A673 (cell line): ENCODE measurements at places on chromosomes 12 and 14.

DNA sequence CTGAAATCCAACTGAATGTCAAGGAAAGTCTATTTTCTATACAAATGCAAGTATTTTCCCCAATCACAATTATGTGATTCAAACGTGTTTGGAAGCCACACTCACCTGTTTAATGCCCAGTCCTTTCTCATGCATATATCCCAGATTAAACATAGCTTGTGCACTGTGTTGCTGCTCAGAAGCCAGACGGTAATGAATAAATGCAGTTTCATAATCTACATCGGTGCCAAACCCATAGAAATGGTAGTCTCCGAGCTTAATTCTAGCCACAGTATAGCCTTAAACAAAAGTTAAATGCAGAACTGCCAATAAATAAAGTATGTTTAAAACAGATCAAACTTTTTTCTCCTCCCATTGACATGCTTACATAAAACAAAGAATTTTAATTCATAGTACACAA is 49.5 kb downstream of the SEL1L start:
- DNase-seq, result no peak

DNA sequence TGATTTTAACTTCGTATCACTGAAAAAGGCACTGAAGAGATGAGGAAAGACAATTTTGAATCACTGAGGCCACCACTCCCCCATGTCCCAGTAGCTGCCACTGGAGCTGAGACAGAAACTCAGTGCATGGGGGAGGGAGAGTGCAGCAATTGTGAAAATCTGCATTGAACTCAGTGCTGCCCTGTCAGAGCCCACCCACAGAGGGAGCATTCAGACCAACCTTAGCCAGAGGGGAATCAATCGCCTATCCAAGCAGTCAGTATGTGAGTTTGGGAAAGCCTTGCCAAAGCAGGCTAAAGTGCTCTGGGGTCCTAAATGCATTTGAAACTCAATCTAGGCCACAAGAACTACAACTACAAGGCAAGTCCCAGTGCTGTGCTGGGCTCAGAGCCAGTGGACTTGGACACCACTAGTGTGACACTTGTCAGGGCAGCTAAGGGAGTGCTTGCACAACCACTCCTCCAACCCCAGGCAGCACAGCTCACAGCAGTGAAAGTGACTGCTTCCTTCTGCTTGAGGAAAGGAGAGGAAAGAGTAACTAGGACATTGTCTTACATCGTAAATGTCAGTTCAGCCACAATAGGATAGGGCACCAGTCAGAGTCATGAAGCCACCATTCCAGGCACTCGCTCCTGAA is 13.3 kb downstream of the RNASE3 start:
- DNase-seq, result no peak

DNA sequence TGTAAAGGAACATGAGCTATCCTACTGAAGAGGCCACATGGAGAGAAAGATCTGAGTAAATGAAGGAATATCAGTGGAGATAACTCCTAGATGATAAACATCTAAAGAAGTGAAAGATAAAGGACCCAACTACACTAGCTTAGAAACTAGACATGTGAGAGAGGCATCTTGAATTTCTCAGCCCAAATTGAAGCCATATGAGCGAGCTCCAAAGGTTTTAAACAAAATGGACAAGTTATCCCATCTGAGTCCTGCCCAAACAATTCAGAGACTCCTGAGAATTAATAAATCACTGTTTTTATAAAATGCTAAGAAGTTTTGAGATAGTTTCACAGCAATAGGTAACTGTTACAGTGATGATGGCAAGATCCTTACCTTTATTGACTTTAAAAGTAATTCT is 438.9 kb downstream of the NAV3 start:
- no peak for DNase-seq

DNA sequence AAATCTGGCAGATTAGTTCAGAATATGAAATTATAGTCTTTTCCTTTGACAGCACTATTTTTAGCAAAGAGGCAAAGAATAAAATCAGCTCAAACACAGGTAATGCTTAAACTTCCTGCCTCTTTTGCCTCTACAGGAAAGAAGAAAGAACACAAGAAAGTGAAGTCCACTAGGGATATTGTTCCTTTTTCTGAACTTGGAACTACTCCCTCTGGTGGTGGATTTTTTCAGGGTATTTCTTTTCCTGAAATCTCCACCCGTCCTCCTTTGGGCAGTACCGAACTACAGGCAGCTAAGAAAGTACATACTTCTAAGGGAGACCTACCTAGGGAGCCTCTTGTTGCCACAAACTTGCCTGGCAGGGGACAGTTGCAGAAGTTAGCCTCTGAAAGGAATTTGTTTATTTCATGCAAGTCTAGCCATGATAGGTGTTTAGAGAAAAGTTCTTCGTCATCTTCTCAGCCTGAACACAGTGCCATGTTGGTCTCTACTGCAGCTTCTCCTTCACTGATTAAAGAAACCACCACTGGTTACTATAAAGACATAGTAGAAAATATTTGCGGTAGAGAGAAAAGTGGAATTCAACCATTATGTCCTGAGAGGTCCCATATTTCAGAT is 17.4 kb downstream of the TMPO start:
- DNase-seq, result peak; percentile 74

DNA sequence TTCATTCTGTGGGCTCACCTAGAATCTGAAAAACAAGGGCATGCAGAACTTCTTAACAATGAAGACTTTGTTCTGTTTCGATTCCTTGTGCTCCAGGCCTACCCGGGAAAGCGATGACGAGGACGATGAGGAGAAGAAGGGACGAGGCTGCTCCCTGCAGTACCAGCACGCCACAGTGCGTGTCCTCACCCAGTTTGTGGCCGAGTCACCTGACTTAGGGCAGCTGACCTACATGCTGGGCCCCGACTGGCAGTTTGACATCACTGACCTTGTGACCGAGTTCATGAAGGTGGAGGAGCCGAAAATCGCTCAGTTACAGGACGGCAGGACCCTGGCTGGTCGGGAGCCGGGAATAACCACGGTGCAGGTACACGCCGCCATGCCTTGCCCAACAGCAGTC is 585.4 kb downstream of the AACS start:
- DNase-seq, result no peak

DNA sequence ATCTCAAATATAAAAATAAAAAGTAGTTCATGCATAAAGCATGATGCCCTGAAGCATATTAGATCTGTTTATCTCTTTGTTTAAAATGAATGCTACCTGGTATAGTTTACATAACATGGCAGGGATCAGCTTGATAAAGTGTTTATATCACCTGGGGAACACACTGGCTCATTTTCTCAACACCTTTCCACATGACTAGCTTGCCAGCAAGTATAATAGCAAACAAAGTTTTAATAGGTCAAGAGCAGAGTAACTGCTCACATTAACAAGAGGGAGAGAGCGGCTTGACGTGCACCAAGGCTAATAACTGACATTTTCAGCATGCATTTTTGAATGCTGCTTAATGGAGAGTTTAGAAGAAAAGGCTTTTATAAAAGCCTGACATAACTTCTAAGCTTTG is 246.4 kb downstream of the EGLN3 start:
- no peak for DNase-seq

DNA sequence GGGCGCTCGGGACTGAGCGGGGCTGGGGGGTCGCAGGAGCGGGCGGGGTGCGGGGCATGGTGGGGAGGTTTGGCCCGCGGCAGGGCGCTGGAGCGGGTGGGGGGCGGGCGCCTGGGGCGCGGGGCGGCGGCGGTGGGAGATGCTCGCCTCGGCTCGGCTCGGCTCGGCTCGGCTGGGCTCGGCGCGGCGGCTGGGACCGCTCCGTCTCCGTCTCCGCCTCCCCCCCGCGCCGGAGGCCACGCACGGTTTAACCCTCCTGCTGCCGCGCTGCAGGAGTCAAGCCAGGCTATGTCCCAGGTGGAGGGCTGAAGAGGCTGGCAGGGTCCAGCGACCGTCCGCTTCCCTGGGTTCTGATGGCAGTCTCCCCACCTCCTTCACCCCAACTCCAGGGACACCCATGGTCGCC is at the start of gene PIANP:
Gene PIANP, minus strand, starts transcription at position 170 of the 406 bp plus-strand sequence. CDS start 2,754 bp downstream, outside the sequence.
- no peak for DNase-seq

DNA sequence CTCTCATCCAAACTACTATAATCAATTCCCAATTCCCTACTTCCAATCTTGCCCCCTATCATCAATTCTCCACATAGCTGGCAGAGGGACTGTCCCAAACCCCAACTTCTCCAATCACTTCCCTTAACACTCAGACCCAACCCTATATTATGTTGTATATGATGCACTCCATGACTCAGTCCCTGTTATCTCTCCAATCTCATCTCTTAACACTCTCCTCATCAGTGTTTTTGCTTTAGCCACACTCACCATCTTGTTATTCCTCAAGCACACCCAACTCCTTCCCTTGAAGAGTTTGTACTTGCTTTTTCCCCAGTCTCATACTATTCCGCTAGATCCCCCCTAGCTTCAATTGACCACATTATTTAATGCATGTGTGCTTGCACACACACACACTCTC is 4.9 kb downstream of the RHOJ start:
- DNase-seq, result no peak

GRCh38 chr12:52630599-52631200 is 12.3 kb upstream of the KRT73 start:
- no peak for DNase-seq

- DNase-seq, result no peak
These were observed 766 bp downstream of the RERG start for GRCh38 chr12:15220451-15220850.

- DNase-seq, result no peak
These were observed 146.3 kb upstream of the CNOT2 start for GRCh38 chr12:70096759-70097410.

DNA sequence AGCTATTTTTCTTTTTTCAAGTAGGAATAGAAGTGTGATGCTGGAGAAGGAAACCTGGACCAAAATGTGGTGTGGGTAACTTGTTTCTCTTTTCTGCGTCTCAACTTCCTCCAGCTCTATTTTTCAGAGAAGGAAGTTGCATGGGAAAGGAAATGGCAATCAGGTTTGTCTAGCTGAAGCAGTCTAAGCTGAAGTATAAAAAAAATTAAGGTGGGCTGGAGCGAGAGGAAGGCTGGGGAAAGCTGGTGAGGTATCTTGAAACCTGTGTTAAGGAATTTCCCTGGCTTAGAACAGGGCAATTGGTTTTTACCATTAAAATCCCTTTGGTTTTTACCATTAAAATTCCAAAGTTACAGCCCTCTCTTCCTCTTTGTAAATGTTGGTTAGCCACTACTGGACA is 34.2 kb upstream of the NINJ2 start:
- DNase-seq, result no peak

DNA sequence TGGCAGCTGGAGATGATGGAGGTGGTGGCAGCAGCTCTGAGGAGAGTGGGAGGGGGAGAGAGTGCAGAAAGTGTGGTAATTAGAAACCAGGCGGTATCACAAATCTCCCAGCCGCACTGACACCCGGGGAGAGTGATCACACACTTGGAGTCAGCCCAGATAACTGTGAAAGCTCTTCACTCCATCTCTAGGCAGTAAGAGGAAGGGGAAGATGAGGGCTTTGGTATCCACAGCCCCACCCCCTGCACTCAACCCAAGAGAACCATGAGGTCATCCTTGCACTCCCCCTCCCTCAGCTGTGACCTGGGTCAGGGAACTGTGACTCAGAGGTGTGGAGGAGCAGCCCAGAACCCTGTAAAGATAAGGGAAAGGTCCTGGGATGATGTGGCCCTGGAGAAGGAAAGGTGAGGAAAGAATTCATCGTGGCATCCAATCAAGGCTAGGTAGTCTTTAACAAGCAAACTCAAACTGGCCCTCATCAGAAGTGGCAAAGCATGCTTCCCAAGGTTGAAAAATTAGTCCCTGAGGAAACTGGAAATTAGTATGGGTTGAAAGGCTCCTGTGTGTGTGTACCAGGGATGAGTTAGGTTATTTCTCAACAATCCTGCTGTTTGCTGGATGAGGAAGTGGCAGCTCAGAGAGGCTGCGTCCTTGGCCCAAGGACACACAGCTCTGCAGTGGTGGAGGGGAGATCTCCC is 111.0 kb upstream of the LHX5 start:
- no peak for DNase-seq

DNA sequence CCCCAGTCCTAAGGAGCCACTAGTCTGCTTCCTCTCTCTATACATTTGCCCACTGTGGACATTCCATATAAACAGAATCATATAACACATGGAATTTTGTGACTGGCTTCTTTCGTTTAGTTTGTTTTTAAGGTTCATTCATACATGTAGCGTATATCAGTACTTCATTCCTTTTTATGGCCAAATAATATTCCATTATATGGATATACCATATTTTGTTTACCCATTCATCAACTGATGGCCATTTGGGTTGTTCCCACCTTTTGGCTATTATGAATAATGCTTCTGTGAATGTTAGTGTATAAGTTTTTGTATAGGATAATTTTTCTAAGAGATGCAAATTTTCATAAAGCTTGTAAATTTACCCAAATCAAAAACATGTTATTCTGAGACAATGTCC is 4.4 kb downstream of the CRY1 start:
- no peak for DNase-seq

DNA sequence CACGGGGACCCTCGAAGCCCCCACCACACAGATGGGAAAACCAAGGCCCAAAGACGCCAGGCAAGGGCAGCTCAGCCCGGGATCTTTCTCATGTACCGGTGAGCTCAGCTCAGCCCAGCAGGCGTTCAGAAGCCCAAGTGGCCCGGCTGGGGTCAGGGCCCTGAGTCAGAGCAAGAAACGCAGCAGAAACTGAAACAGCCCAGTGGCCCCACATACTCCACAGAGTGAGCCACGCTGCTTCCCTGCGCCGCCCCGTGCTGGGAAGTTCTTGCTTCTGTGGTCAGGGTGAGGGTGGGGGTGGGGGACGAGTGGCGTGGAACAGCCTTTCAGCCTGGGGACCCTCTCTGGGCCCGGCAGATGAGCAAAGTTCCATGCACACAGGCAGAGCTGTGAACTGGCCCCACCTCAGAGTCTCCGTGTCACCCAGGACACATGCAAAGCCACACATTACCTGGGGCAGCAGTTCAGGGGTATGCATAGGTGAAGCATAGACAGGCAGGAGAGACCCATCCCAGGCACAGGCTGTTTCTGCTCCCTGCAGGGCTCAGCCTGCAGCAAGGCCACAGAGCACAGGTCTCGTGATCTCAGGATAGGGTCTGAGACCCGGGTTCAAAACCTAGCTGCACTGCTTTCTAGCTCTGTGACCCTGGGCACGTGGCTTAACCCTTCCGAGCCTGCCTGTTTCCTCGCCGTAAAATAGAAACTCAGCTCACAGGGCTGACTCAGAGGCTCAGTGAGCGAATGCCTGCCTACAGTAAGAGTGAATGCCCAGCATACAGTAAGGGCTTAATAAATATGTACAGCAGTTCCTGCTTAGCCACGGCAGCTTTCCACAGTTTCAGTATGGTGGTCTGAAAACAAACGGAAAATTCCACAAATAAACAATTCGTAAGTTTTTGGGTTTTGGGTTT is 21.6 kb downstream of the NCOR2 start:
- no peak for DNase-seq

GRCh38 chr12:80272387-80272915 is 171.6 kb upstream of the PTPRQ start:
- peak; percentile 54 for DNase-seq

- DNase-seq, result no peak
These were observed 123.0 kb downstream of the CPNE8 start for GRCh38 chr12:38782359-38782758.

DNA sequence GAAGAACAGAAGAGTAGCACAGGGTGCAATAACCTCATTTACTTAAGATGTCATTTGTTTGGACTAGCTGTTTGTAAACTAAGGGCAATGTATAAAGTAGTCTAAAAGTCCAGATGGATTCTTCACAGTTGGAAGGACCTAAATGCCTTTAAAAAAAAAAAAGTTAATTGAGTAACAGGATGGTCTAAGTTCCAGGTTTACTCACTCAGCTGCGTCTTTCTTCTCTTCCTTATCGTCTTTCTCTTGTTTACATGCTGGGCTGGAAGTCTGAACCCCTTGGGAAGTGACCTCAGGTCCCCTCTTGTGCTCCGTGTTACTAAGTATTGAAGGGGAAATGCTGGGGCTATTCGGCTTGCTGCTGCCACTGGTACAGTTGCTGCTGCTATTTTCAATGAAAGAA is 82.5 kb downstream of the SH2B3 start:
- no peak for DNase-seq

GRCh38 chr12:121424624-121424975 is 24.7 kb downstream of the RNF34 start:
- DNase-seq, result no peak
